ENCODE measurements at places on chromosomes 3 and 15. TPM values are rescaled to one million over a fixed set of nuclear protein-coding genes. Genes with fewer than 3 reads are reported as not detected.

NEK10 gene
- total RNA-seq = 4.6 TPM

GRCh38 chr3:51706788-51707731 lies at the start of gene GRM2:
GRM2 (plus strand) TSS chr3:51707068; CDS start chr3:51708984, 1,916 bp downstream.
- peak within 1 kb of the TSS; percentile 33 for H3K4me3 ChIP-seq
- no peaks in the 10 kb centered on the region for H3K27me3 ChIP-seq
- DNase-seq = peak; percentile 73

ZCWPW2 gene
- total RNA-seq = 0.89 TPM

ARHGAP31 gene
- total RNA-seq = 85.8 TPM

DNA sequence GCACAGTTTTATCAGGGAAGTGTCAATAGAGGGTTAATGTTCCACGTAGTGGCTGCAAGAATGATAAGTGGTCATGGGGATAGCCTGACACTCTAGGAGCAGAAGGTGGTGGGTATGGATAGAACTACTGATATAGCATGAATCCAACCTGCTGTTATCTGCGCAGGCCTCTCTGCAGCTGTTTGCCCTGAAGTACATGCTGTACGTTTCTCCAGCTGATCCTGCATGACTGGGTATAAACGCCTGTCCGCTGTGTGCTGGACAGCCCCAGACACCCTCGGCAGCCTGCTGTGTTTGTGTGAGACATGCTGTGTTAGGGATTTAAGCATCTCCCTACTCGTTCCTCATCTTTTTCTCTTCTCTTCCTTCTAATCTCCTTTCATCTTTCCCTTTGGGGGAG lies 87.1 kb downstream of the LPP start:
- peaks cover 4% of the 10 kb centered on the region for H3K4me1 ChIP-seq
- H3K36me3 ChIP-seq = no peaks in the 10 kb centered on the region
- H3K4me3 ChIP-seq = no peak overlapping the region
- H3K27ac ChIP-seq = no peak overlapping the region

PLA2G4E gene
- total RNA-seq = 0.13 TPM

- H3K4me3 ChIP-seq = no peak overlapping the region
- no peak overlapping the region for H3K27ac ChIP-seq
- DNase-seq = no peak
- H3K4me1 ChIP-seq = no peaks in the 10 kb centered on the region
Observed at GRCh38 chr3:53040351-53040820, 5.5 kb downstream of the SFMBT1 start.

- H3K27ac ChIP-seq = no peak overlapping the region
- no peak for DNase-seq
- H3K27me3 ChIP-seq = no peaks in the 10 kb centered on the region
- no peaks in the 10 kb centered on the region for H3K4me1 ChIP-seq
- peaks cover 82% of the 10 kb centered on the region for H3K36me3 ChIP-seq
- no peak overlapping the region for H3K4me3 ChIP-seq
Observed at GRCh38 chr15:78291698-78292097, 7.7 kb downstream of the SKIC8 start.

- no peak overlapping the region for H3K4me3 ChIP-seq
- no peak overlapping the region for H3K27ac ChIP-seq
- H3K4me1 ChIP-seq = no peaks in the 10 kb centered on the region
- DNase-seq = no peak
Observed at GRCh38 chr3:18732474-18732873, 307.3 kb upstream of the SATB1 start.

SPRED1 gene
- total RNA-seq = 46.2 TPM

GRCh38 chr3:151351219-151351618 lies 21.9 kb upstream of the P2RY13 start:
- no peak for DNase-seq
- no peaks in the 10 kb centered on the region for H3K36me3 ChIP-seq
- H3K4me1 ChIP-seq = no peaks in the 10 kb centered on the region
- no peaks in the 10 kb centered on the region for H3K27me3 ChIP-seq
- H3K27ac ChIP-seq = peak overlapping the region; percentile 61
- H3K4me3 ChIP-seq = no peak overlapping the region

ACP3 gene
- 13.6 TPM for total RNA-seq

DNA sequence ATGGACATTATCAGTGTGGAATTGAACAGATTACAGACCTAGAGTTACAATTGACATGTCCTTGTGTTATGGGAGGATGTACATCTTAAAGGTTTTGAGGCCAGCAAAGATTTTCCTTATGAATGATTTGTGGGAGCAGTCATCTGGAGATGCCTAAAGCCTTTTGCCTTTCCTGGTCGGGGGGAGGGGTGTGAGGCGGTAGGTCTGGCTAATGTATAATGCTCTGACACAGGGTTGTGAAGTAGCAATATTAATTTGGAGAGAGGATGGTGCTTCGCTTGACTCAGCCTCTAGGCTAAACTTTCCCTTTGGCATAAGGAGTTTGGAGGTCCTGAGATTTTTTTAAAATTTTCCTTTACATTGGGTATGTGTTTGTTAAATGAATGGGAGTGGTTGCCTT lies 23.3 kb downstream of the FBXO22 start:
- DNase-seq = no peak
- H3K36me3 ChIP-seq = no peaks in the 10 kb centered on the region
- peaks cover 36% of the 10 kb centered on the region for H3K4me1 ChIP-seq

- H3K27ac ChIP-seq = no peak overlapping the region
- DNase-seq = no peak
- H3K27me3 ChIP-seq = no peaks in the 10 kb centered on the region
Observed at GRCh38 chr3:146130881-146131371, 30.1 kb downstream of the PLOD2 start.

PLA2G4B gene
- total RNA-seq = 71.2 TPM

DNA sequence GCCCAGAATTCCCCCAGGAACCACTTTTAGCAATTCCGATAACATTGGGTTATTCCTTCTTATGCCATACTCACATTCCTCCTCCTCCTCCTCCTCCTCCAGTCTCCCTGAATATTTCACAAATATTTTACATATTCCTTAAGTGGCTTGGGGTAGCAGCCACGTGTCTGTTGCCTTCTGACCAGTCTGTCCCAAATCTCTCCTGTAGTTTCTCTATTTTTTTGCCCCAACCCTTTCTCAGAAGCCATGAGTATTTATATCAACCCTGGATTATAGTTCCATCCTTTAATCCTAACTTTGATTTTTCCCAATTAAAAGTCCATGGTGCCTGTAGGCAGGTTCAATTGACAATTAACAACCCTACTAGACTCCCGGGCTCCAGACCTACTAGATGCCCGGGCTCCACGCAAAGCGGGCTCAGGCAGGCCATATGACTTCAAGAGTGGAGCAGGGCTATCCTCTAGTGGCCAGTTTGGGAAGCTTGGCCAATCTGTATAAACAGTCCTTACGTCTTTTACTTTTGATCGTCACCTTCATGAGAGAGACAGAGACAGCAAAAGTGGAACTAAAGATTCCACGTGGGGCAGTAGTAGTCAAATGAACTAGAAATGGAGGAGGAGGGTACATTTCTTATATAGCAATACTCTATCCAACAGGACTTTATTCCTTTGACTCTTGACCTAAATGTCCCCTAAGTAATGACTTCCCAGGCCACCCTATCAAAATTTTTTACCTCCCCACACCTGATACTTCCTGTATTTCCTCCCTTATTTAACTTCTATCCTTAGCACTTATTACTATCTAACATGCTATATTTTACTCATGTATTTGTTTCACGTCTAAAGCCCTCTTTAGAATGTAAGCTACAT lies 69.7 kb downstream of the USF3 start:
- no peak overlapping the region for H3K4me3 ChIP-seq
- H3K27ac ChIP-seq = no peak overlapping the region
- H3K4me1 ChIP-seq = no peaks in the 10 kb centered on the region
- no peaks in the 10 kb centered on the region for H3K27me3 ChIP-seq
